ENCODE measurements at places on chromosomes 7 and 10.

DNA sequence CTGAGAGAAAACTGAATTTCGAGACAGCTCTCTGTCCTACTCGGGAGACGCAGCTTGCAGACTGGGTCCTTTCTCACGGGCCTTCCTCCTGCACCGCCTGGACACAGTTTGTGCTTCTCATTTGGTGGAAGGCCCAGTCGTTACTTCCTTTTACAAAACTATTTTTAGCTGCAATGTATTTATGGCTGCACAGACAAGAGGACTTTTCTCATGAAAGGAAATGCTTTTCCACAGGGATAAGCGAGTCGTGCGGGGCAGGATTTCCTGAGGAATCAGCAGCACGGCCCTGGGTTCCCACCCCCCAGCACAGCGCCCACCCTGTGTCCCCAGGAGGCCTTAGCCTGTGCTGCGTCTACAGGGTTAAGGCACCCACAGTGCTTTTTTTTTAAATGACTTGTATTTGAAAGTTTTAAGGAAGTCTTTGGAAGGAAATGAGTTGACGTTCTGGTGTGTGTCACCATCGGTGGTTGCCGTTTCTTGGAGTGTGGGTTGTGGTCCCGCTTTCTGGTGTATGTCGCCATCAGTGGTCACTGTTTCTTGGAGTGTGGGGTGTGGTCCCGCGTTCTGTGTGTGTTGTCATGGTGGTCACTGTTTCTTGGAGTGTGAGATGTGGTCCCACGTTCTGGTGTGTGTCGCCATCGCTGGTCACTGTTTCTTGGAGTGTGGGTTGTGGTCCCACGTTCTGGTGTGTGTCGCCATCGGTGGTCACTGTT is 50.9 kb downstream of the INPP5A start:
- DNase-seq: no peak

GRCh38 chr10:132138596-132138995 is 48.2 kb upstream of the DPYSL4 start:
- no peak for DNase-seq

GRCh38 chr10:102822222-102822621 is 15.0 kb downstream of the CYP17A1 start:
- no peak for DNase-seq

- no peak for DNase-seq
Observed at GRCh38 chr7:112080978-112081377, 125.2 kb downstream of the DOCK4 start.

GRCh38 chr7:54729107-54729506 is 29.9 kb downstream of the SEC61G start:
- DNase-seq: no peak

DNA sequence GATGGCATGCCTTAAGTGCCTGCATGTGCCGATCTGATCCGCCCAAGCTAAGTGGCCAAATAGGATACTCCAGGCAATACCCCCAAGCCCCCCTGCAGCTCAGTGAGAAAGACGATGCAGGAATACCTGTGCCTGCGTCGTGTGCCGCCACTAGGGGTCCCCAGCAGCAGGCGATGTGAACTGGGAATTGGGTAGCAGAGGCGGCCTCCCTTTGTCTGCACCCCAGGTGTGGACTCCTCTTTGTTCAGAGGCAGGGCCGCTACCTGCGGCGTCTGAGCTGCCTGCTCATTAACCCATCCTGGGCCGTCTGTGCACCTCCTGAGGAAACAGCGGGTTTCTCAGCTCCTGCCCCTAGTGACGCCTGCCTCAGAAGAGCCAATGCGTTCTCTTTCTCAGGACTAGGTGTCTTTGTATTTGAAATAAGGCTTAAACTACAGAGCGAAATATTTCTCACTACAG is 4.8 kb upstream of the CHN2 start:
- no peak for DNase-seq

- DNase-seq: no peak
Observed at GRCh38 chr7:152869677-152870051, 110.1 kb downstream of the ACTR3B start.

- peak; percentile 69 for DNase-seq
Observed at GRCh38 chr7:7183061-7183837, 905 bp downstream of the C1GALT1 start.

GRCh38 chr7:153396475-153396874 is 636.9 kb downstream of the ACTR3B start:
- DNase-seq: no peak

DNA sequence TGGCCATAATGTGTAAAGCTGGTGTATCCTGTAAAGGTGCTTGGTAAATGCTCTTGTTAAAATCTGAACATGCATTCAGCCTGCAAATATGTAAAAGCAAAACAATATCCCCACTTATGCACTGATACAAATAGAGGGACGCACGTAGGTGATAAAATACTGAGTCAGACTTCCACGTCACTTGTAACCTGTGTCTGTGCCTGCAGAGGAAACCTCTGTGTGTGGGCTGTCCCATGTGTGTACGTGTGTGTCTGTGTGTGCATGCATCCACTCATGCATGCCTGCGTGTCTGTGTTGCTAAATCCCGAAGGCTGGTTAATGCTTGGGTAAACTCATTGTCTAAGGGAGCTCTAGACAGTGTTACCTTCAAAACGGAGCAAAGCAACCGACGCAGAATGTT is 68.9 kb downstream of the KLF6 start:
- DNase-seq: no peak

DNA sequence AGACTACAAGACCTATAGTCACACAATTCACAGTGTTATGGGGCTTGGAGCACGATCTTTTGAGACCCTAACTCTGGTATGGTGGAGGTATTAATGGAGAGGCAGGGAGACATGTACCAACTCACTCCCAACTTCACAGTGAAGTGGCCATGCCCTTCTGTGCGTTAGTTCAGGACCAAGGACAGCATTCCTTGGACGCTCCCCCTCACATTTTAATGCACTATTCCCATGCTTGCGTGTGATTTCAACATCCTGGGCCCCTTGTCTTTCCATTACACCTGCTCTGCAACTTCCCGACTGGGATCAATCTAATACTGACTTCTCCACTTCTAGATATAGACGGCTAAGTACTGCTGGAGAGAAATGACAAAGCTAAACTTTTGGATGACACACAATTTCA is 72.7 kb downstream of the PLCE1 start:
- no peak for DNase-seq

DNA sequence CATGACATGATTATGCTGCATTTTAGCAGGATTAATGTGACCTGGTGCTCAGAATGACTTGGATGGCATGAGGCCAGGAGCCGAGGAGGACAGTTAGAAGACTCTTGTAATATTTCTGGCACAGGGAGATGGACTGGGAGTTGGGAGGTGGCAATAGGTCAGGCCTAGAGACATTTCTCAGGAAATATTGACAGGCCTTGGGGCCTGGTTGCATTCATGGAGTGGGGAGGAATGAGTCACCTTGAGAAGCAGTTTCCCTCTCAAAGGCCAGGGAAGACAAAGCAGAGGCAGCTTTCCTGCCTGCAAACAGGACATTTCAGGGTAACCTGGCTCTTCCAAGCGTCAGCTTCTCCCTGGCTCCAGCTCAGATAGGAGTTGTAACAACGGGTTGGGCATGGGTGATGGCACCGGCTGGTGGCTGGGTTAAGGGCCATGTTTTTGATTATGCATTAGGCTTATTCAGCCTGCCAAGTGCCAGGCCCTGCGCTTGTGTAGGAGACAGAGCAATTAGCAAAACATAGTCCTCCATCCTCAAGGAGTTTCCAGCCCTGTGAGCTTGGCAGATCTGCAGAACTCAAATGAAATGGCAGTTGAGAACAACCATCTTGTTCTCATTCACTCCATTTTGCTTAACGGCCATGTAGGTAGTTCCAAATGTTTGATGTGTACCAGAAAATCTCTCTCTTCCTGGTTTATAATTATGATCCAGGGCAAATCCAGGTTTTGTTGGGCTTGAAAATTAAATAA is 38.2 kb downstream of the HK1 start:
- no peak for DNase-seq

GRCh38 chr7:36639826-36640225 is 84.5 kb downstream of the AOAH start:
- DNase-seq: no peak

- DNase-seq: no peak
Observed at GRCh38 chr7:117173035-117173770, 149.7 kb downstream of the WNT2 start.

- no peak for DNase-seq
Observed at GRCh38 chr7:2729031-2729892, 41.3 kb downstream of the AMZ1 start.

DNA sequence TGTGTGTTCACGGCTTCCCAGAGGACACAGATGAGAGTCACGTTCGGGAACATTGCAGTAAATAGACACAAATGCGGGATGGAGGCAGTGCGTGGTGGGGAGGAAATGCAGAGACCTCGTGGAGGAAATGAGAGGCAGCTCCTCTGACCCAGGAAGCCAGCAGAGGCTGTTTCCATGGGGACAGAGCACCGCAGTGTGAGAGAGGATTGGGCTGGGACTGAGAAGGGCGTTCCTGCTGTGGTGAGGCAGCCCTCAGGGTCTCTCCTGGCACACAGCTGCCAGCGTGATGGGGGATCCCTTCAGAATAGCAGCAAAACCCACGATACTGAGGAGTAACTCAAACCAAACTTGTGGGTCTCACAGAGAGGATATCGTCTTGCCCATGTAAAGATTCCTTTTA is 21.7 kb upstream of the BHLHA15 start:
- no peak for DNase-seq

- no peak for DNase-seq
Observed at GRCh38 chr7:108454674-108455550, 1.3 kb downstream of the NRCAM start.

DNA sequence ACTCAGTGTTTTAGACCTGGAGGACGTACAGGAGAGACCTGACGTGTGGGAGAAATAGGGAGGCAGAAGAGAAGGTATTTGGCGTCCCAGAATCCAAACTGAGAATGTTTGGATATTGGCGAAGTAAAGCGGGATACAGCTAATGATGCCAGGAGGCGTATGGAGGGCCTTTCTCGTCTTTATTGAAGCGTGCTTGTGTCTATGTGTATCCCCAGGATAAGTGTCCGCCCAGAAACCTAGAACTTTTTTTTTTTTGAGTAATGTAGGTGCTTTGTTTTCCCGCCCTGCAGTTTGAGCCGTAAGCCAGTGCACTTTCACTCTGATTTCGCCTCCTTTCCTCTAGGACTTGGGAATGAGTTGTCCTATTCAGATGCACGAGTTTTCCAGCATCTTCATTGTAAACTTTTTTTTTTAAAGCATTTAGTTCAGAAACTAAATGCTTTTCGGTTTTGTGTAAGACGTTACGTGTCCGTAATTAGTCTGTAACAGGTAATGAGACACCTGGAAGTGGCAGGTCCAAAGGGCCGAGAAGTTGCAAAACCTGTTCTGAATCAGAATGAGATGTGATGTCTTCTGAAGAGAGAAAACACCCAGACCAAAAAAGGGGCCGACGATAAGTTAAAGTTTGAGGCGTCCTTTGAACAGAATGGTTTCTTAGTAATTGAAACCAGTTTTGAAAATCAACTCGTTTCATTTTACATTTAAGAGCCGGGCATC is 746 bp downstream of the ARL5B start:
- no peak for DNase-seq

DNA sequence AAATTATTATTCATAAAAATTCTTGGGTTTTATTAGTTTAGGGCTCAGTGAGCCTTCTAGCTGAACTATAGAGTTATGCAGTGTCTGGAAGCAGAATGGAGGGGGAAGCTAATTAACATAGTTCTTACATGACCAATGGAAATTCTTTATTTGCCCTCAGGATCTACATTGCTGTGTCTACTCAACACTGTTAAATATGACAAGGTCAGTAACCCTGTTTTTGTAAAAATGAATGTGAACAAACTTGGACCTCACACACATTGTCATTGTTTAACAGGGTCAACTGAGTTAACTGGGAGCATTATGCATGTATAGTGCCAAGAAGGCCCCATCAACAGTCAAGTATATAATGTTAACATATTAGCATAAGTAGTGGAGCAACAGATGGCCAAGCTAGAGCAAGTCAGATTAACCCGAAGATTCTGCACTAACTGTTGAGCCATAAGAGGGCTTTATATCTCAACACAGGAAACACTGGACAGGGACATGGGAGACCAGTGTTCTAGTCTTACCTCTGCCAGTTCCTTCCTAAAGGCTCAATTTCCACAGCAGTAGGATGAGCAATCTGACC is 122.5 kb upstream of the SEM1 start:
- no peak for DNase-seq

- DNase-seq: no peak
Observed at GRCh38 chr7:74134117-74134620, 40.0 kb upstream of the EIF4H start.

GRCh38 chr10:70578371-70578947 is 24.1 kb downstream of the PRF1 start:
- no peak for DNase-seq

DNA sequence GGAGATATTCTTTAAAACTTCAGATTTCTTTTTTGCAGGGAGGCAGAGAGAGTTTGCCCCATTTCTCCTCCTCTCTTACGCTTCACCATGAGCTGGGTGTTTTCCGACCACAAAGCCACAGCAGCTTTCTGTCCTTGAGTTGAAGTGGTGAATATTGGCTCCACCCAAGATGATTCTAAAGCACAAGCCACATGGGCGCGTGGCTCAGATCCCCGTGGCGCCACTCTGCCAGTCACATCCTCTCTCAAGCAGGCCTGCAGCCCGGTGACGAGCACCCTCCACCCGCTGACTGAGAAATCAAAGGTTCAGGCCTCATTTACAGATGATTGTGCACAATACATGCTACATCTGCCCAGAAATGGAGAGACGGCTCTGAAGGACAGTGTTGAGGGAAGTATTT is 27.6 kb upstream of the RNF32 start:
- no peak for DNase-seq

- DNase-seq: no peak
Observed at GRCh38 chr7:79165225-79165624, 288.2 kb downstream of the MAGI2 start.

- DNase-seq: no peak
Observed at GRCh38 chr7:101901661-101902491, 84.5 kb downstream of the CUX1 start.

DNA sequence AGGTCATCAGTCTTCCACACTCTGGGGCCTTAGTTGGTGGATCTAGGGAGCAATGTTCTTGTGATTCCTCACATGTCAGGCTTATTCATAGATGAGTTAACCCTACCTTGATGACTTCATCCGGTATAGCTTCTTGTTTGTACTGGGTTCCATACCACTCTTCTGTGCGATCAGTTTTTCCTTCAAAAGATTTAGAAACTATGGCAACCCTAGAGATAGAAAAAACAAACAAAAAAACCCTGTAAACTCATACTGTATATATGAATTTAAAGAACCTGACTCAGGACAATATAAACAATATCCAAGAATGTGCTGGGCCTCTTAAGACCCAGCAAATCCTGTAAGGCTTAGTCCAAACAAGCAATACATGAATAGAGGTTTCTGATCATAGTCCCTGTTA is 83.5 kb downstream of the IDE start:
- no peak for DNase-seq

DNA sequence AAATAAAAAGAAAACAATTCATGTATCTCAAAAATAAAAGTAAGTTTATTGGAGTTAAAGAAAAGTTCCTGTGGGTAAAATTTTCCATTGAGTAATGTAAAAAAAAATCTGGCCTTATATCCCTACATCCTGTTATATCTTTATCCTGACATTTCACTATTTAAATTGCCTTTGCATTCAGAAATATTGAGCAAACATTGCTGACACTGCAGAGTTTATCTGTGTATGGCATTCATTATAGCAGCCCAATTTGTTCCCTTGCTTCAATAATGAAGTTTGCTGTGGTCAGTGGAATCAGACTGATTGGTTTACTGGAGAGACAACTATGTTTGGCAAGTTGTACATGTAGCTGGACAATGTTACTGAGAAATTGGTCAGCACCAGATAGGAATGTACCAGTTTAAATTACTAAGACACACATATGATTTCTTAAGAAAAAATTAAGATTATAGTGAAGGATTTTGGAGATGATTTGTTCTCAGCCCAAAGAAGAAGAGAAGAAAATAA is 271.7 kb downstream of the ANKRD7 start:
- no peak for DNase-seq

GRCh38 chr7:11239316-11239715 is 265.6 kb downstream of the PHF14 start:
- DNase-seq: no peak

All from cortex of kidney (tissue), 1 donor.